T1000 (cell line): ENCODE measurements at places on chromosomes 2 and 18.

DNA sequence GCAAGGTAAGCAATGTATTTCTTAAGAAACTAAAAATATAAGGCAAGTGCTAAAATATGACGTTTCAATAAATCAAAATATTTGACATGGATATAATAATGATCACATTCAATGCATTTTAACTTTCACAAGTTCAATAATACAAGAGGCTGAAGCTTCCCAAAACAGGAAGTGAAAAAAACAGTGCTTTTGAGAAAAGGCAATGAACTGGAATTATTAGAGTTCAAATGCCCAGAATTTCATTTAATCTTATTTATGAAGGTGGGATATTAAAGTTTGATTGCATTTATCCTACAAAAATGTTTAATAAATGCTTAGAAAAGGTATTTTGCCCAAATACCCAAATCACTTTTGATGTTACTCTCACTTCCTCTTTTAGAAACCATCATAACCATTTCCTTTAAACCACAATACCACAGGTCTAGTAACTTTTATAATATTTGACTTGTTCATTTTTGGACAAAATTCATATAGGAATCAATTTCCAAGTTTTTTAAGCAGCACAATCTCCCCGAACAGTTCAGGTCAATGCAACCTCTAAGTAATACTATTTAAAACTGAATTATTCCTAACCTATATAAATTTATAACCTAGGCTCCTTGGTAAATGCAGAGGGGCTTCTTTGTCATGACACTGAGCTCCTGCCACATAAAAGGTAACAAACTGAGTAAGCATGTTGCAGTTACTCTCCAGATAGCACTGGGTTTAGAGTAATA lies 2.1 kb downstream of the NCKAP1 start:
- DNase-seq, result no peak

DNA sequence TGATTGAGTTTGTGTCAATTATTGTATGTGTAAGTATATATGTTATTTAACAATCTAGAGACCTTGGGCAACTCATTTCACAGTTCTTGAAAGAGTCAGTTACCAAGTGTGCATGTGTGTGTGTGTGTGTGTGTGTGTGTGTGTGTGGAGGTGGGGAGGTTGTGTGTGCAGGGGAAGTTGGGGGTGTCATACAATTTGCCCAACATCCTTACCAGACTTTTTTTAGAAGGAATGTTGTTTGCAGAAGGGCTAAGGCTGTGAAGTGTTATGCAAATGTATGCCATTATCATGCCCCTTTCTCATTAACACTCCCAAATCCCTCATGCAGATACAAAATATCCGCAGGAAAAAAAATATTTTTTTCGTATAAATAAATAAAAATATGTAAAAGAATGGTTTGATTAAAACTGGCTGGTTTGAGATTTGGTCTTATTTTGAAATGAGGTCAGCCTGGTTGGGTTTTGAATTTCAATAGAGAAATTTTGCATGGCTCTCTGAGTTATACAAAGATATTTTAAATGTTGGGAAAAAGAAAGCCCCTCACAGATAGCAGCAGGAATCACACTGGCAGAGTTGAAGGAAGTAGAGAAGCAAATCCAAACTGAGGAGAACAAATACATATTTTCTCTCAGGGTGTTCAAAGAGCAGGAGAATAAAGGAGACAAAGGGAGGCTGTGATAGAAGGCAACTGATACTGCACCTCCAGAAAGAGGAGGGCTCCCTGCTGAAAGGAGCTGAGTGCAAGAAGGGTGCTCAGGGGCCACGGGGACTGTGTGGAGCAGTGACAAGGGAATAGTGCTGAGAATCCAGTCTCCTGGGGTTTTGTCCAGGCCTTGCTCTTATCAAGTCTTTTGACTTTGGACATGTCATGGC lies 1365.5 kb upstream of the CELF4 start:
- DNase-seq, result no peak

DNA sequence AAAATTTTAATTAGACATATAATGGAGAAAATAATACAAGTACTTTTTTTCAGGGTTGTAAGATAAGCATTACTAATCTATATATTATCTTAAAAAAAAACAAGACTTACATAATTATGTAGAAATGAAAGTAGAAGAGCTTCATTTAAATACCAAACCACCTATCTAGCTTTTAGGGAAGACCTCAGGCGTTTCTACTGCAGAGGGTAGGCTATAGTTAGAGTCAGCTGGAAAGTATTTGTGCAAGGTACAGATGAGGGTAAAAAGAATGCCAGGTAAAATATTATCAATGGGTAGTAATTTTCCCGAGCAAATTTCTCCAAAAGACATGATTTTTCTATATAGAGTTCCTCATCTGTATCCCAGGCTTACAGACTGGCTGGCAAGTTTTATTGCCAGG lies 30.5 kb upstream of the SLC39A10 start:
- no peak for DNase-seq

DNA sequence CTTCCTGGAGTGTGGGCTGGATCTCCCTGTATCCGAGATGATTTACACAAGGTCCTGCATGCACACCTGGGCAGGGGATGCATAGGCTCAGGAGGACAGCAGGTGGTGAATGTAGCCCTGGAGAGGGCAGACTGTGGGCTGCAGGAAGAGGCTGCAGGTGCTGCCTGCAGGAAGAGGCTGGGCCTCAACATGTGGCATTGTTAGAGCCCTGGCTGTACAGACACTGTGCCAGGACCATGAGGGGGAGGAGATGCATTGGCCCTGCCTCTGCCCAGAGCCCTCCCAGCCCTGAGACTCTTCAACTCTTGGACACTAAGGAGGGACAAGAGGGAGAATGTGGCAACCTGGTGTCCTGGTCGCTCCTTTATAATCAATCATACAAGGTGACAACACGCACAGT lies 392.8 kb downstream of the TNS1 start:
- DNase-seq, result no peak

DNA sequence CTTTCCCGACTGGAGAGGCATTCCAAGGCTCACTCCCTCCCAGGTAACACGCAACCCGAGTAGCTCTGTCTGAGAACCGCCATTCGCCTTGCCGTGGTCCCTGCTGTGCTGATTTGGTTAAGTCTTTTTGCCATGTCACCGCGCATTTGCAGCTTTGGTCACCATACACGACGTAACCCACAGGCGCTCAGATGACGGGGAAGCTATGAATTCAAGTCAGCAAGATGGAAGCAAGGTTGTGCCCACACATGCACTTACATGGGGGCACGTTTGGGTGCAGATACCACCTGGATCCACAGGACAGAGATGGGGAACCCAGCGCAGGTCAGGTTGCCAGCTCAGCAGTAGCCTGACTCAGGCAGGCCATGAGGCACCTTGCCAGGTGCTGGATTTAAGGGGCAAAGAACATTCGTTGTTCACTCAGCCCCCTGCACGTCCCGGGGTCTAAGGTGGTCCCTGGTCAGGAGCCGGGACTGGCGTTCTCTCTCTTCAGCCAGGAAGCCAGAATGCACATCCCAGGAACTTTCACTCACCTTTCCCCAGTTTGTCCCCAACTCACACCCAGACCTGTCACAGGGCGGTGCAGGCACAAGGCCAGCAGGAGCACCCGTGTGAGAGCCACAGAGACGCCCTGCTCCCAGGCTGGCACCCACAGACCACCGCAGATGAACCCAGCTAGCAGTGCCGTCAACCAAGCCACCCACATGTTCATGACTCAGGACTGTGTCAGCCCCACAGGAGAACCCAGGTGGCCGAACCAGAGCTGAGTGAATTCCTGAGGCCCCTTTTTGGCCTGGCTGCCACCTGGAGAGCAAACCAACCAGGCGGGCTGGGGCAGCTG lies 19.9 kb downstream of the SNED1 start:
- DNase-seq, result no peak

GRCh38 chr2:102269200-102269524 lies 42.2 kb upstream of the IL1RL1 start:
- DNase-seq, result no peak

- no peak for DNase-seq
Observed at GRCh38 chr2:237712477-237713377, 85.3 kb downstream of the LRRFIP1 start.

- no peak for DNase-seq
Observed at GRCh38 chr2:156649596-156649995, 213.4 kb downstream of the GPD2 start.

GRCh38 chr18:58866773-58867150 lies 2.1 kb downstream of the ZNF532 start:
- DNase-seq, result no peak
